Fibroblast of the conjunctiva (primary cell): ENCODE measurements at places on chromosomes 3 and 15.

DNA sequence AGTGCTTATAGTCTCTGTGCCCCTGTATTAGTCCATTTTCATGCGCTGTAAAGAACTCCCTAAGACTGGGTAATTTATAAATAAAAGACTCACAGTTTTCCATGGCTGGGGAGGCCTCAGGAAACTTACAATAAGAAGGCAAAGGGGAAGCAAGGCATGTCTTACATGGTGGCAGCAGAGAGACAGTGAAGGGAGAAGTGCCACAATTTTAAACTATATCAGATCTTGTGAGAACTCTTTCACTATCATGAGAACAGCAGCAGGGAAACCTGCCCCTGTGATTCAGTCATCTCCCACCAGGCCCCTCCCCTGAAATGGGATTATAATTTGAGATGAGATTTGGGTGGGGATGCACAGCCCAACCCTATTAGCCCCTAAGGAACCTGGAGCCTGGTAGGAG lies 243.2 kb downstream of the EDEM1 start:
- no peak for DNase-seq

DNA sequence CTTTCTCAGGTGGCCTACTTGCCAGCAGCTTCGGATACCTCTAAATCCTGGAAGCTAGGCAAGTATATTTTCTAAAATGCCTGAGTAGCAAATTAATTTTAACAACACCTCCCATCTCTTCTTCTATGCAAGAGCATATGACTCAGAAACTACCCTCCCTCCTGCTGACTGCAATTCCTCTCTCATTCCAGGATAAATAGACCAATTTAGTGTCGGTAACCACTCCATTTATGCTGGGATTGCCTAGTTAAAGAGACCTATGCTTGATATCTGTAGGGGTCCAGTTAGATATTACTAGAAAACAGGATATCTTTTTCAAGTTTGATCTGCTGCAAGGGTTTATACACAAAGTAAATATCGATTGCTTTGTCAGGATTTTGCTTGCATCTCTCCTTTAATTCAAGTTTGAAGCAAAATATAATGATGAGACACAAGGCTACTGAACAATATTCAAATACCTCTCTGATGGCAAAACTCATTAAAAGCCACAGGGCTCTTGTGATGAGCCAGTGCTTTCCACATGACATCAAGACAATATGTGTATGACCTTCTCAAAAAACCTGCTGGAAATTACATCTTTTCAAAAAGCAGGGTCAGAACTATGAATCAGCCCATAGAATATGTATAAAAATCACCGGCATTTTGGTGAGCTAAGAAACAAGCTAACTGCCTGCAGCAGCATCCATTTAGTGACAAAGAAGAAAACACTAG lies 491.6 kb upstream of the NECTIN3 start:
- DNase-seq = peak; percentile 42

DNA sequence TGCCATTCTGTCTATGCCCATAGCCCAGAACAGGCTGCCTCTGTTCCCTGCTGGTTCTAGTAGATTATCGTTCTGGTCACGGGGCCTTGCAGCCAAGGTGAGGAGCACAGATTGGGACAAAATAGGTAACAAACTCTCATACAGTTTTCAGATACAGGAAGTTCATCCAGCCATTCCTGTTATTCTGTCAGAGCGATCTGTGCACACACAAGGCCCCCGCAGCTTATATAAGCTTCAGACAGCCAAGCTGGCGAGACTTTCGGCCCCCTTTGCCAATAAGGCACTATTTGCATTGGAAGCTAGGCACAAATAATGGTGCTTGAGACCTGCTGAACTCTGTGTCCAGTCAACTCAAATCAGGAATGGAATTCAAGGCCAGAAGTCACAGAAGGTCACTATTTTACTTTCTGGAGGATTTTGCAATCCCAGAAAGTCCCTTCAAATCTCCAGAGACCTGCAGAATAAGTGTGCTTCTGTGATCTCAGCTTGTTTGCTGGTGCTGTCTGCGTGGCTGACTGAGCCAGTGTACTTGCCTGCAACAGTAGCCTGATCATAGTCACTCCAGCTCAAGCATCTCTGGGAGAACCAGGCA lies 69.4 kb downstream of the BFSP2 start:
- no peak for DNase-seq

GRCh38 chr3:52185837-52186236 lies 12.1 kb upstream of the ALAS1 start:
- DNase-seq = no peak

- DNase-seq = no peak
Measured at GRCh38 chr3:123409443-123410148, 39.3 kb downstream of the ADCY5 start.

- no peak for DNase-seq
Measured at GRCh38 chr3:126119008-126119675, 35.2 kb upstream of the SLC41A3 start.

DNA sequence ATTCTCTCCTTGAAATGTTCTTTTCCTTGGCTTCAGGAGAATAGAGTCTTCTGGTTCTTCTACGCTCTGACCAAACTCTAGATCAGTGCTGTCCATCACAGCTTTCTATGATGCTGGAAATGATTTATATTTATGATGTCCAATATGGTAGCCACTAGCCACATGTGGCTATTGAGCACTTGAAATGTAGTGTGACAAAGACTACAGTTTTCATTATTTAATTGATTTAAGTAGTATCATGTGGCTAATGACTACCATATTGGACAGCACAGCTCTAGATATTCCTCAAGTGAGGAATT lies 2.9 kb downstream of the LNP1 start:
- DNase-seq = no peak

GRCh38 chr3:16824081-16824696 lies 60.6 kb upstream of the PLCL2 start:
- no peak for DNase-seq

- DNase-seq = no peak
Measured at GRCh38 chr3:13011573-13012220, 61.5 kb downstream of the IQSEC1 start.

- DNase-seq = no peak
Measured at GRCh38 chr15:81015621-81016488, 15.1 kb downstream of the TLNRD1 start.

- DNase-seq = no peak
Measured at GRCh38 chr15:75713338-75713895, 769 bp upstream of the CSPG4 start.

GRCh38 chr3:173090492-173090891 lies 50.5 kb downstream of the SPATA16 start:
- no peak for DNase-seq

- peak; percentile 61 for DNase-seq
Measured at GRCh38 chr3:150407808-150408220, 284 bp upstream of the TSC22D2 start.

DNA sequence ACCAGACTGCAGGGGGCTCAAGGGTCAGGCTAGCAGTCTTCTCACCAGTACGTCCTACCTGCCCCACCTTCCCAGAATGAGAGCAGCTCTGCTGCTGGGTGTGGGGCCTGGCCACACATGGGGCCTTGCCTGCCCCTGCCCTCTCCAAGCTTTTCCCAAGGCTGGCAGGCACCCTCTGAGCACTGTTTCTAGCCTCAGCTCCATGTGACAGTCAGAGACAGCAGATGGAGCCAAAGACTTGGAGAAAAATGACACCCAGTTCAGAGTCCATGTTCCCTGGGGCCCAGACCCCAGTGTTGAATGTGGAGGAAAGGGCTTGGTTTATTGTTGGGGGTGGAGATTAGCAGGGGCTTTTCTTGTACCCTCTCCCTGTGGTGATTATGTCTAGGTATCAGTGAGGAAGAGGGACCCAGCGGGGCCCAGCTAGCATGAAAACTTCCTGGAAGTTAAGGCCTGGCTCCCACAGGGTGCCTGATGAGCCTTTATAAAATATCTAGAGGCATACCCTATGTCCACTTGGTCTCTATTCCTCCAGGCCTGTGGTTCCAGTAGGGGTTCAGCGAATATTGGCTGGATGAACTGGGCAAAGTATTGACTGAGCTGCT lies 153.8 kb downstream of the EEFSEC start:
- no peak for DNase-seq

GRCh38 chr3:166685246-166685645 lies 694.9 kb downstream of the ZBBX start:
- no peak for DNase-seq

DNA sequence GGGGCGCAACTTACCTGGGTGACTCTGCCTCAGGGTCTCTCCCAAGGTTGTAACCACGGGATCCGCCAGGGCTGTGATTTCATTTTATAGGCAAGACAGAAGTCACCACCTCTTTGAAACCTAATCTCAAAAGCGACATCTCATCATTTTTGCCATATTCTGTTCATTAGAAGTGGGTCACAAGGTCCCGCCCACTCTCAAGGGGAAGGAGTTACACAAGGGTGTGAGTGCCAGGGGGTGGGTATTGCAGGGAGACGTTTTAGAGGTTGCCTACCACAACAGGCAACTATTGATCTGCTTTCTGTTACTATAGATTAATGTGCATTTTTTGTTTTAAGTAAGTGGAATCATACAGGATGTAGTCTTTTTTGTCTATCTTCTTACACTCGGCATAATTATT lies 56.6 kb upstream of the ADPGK start:
- DNase-seq = no peak

- peak; percentile 80 for DNase-seq
Measured at GRCh38 chr15:31216215-31216911, 110.3 kb upstream of the KLF13 start.

DNA sequence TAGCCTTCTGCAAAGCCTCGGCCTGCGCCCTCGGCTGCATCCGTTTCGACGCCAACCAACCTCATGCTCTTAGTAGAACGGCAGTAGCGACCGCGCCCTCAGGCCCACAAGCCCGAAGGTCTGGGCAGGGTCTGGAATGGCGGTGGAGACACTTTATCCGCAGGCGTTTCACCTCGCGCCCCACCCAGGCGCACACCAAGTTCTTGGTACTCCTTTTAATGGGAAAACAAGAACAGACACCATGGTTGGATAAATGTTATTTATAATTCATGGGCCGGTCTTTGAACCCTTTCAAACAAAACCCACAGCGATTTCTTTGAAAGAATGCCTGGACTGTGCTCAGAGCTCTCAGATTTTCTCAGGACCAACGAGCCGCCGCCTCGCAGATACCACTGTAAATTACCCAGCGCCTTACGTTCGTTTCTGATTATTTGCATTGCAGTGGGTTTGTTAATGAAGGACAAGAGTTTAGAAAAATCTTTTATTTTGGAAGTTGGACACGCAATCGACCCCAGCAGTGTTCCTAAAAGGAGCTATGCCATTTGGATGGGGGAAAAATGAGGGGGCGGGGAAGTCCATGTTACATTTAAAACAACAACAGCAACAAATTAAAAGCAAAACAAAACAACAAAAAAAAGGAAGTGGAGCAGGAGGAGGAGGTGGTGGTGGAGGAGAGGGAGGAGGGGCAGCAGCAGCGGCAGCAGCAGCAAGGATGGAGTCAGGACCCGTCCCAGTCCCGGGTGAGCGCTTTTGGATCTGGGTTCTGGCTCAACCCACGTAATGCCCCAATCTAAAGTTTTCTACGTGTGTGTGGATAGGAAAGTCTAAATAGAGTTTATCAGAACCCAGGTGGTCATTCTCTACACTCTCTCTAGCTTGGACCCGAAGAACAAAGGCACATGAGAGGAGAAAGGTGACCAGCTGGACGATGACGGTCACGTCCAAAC lies 993 bp upstream of the ISL2 start:
- DNase-seq = no peak

DNA sequence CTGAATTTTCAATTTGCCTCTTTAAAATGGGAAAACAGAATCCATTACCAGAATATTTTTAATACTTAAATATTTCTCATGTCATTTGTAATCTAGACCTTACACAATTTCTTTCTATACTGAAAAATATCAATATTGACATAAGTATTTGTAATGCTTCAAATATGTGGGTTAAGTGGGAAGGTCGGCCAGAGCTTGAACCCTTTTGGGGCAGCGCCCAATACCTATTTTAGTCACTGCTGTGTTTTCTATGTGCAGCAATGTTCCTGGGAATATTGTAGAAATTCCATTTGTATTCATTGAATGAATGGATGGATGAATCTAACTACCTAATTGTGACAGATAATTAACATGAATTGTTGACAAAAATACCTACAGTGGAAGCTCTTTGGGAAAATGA lies 459.7 kb upstream of the ZNF717 start:
- DNase-seq = no peak

DNA sequence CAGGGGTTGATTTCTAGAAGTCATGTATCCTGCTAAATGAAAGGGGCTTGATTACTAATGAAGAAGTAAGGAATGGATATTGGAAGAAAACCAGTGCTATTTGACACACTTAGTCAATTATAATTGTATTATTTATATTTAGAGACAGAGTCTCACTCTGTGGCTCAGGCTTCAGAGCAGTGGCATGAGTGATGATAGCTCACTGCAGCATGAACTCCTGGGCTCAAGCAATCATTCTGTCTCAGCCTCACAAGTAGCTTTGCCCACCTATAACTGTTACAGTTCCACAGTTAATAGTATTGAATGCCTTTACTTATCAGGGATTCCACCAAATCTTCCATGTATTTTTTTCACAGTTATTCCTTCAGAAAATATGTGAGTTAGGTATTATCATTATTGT lies 432.0 kb upstream of the TGFBR2 start:
- no peak for DNase-seq

DNA sequence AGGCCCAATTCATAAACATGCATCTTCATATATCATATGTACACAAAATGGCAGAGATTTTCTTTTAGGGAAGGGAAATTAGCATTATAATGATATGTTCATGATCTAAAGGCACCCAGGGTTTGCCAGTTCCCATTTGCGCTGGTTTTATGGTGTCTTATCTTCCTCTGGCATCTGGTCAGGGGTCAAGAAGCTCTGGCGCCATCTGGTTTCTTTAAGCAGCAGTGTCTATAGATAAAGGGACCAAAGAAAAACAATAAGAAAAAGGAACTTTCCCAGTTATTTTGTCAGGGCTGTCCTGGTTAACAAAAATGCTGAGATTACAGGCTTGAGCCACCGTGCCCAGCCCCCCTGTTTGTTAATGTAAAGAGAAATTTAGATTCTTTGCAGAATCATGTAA lies 3.3 kb upstream of the DCP1A start:
- DNase-seq = no peak

GRCh38 chr3:156772588-156773206 lies 53.5 kb upstream of the LEKR1 start:
- DNase-seq = no peak

GRCh38 chr15:96087180-96087884 lies 243.2 kb upstream of the NR2F2 start:
- DNase-seq = no peak

- no peak for DNase-seq
Measured at GRCh38 chr3:117868766-117869165, 1159.2 kb downstream of the TUSC7 start.

DNA sequence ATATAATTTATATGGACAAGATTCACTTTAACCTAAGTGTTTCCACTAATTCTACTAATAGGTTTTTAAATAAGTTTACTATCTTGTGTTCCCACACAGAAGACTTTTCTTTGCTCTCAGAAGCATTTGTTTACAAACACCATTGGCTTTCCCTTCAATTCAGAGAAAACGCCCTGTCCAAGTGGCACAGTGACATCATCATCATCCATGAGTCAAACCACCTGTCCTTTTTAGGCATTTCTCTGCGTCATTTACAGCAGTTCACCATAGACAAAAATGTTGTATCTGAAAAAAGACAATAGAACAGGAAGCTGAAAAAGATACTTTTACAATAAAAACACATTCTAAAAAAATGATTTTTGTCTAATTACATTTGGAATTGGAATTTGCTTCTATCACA lies 9.3 kb upstream of the BCL2L10 start:
- no peak for DNase-seq
